Mammary epithelial cell (primary cell): ENCODE measurements at places on chromosomes 7 and 10. TPM values are rescaled to one million over a fixed set of nuclear protein-coding genes. Genes with fewer than 3 reads are reported as not detected.

The PHYHIPL gene
- 0.17 TPM for total RNA-seq

The NUTM2B gene
- total RNA-seq = 0.47 and 0.51 TPM in 2 replicates

The OPN4 gene
- total RNA-seq = not detected

The CYP2C19 gene
- total RNA-seq = not detected in 2 replicates

The UNCX gene
- total RNA-seq = not detected in 2 replicates

The ZNF239 gene
- total RNA-seq = 4.3 TPM

The STN1 gene
- total RNA-seq = 42.6 and 49.2 TPM in 2 replicates

The HOGA1 gene
- 0.43 and 1.8 TPM in 2 replicates for total RNA-seq

The CALML5 gene
- not detected for total RNA-seq
